Mesothelial cell of epicardium (in vitro differentiated cells): ENCODE measurements at places on chromosomes 5 and 9.

- H3K27ac ChIP-seq: no peak overlapping the region
- DNase-seq: no peak
- H3K4me3 ChIP-seq: no peak overlapping the region
- no peaks in the 10 kb centered on the region for H3K4me1 ChIP-seq
Observed at GRCh38 chr5:126228934-126229333, 194.3 kb upstream of the GRAMD2B start.

GRCh38 chr9:27276193-27277030 is 20.5 kb downstream of the EQTN start:
- H3K27ac ChIP-seq: no peak overlapping the region
- no peaks in the 10 kb centered on the region for H3K27me3 ChIP-seq
- no peak for DNase-seq
- no peaks in the 10 kb centered on the region for H3K36me3 ChIP-seq

DNA sequence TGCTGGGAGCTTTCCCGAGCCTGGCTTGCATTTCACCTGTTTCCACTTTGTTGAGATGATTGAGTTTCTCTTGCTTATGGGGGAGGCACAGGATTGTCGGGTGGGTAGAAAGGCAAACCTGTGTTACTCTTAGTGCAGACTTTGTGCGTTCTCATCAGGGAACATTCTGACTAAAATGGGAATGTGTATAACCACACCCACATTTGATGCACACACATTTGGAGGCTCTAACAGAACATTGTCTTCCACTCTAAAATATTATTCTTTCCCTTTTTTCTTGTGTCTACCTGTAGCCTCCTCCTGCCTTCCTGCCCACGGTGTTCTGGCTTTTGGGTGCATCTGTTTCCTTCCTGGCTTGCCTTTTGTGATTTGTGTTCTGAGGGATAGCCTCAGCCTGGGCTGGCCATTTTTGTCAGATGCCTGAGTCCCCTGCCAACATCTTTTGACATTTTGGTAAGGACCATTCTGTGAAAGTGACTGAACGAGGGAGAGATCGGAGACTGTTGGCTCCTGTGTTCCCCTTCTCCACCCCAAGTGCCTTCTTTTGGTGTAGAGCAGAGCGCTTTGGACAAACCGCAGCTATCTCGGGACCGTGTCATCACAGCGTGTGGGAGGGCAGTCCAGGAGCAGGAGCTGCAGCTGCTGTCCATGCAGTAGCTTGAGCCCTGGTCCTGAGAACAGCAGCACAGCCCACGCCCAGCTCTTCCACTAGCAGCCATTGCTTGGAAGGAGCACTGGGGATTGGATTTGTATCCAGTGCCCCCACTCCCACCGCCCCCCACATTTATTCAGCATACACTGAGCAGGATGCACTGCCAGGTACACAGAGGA is 101.4 kb downstream of the ARHGAP26 start:
- H3K4me3 ChIP-seq: no peak overlapping the region
- no peaks in the 10 kb centered on the region for H3K27me3 ChIP-seq
- DNase-seq: no peak
- no peaks in the 10 kb centered on the region for H3K36me3 ChIP-seq

DNA sequence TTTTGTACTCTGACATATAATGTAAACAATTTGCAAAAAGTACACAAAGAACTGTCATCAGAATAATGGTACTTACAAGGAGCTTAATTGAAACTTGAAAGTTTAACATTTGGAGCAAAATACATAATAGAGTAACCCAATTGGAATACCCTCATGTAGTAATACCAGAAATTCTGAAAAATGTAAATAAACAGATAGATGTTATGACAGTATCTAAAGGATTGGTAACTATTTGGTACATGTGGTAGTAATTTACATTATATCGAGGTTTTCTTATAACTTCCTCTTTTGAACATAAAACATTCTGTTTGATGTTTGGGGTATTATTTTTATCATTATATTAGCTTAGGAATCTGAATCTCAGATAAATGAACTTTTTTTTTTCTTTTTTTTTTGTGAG is 211.7 kb upstream of the ELL2 start:
- no peak for DNase-seq
- no peak overlapping the region for H3K4me3 ChIP-seq
- peaks cover 2% of the 10 kb centered on the region for H3K27me3 ChIP-seq

GRCh38 chr9:93591301-93592007 is 15.1 kb downstream of the PHF2 start:
- no peak overlapping the region for H3K27ac ChIP-seq
- peaks cover 22% of the 10 kb centered on the region for H3K4me1 ChIP-seq
- H3K27me3 ChIP-seq: no peaks in the 10 kb centered on the region
- no peak overlapping the region for H3K4me3 ChIP-seq
- H3K36me3 ChIP-seq: no peaks in the 10 kb centered on the region

- peak overlapping the region; percentile 94 for H3K27ac ChIP-seq
- H3K36me3 ChIP-seq: no peaks in the 10 kb centered on the region
- no peak for DNase-seq
Observed at GRCh38 chr5:132497488-132497997, 7.0 kb upstream of the IRF1 start.

DNA sequence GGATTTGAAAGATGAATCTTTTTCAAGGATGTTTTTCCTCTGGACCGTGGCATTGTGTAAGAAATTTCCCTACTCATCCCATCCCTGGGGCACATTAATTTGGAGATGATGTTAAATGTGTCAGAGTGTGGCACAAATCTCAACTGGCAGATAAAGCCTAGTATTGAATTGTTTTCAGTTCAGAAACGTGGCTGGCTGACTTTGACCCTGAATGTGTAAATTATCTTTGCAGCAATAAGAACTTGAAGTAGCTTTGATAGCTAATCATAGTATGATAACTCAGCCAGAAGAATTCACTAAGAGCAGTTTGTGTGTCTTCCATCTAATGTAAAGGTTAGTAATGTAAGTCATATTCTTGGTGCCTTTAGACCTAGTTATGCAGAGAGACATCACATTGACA is 238.4 kb upstream of the DMRT1 start:
- H3K27ac ChIP-seq: peak overlapping the region; percentile 47
- peaks cover 10% of the 10 kb centered on the region for H3K4me1 ChIP-seq
- H3K27me3 ChIP-seq: no peaks in the 10 kb centered on the region

GRCh38 chr9:127961613-127962155 is 19.1 kb downstream of the EEIG1 start:
- peaks cover 50% of the 10 kb centered on the region for H3K4me1 ChIP-seq
- peak overlapping the region; percentile 34 for H3K27ac ChIP-seq
- DNase-seq: no peak
- H3K27me3 ChIP-seq: no peaks in the 10 kb centered on the region

GRCh38 chr5:132458651-132459030 is 31.9 kb downstream of the IRF1 start:
- no peak for DNase-seq
- no peak overlapping the region for H3K27ac ChIP-seq
- H3K36me3 ChIP-seq: peaks cover 12% of the 10 kb centered on the region
- no peaks in the 10 kb centered on the region for H3K27me3 ChIP-seq
- peaks cover 4% of the 10 kb centered on the region for H3K4me1 ChIP-seq
- H3K4me3 ChIP-seq: no peak overlapping the region

DNA sequence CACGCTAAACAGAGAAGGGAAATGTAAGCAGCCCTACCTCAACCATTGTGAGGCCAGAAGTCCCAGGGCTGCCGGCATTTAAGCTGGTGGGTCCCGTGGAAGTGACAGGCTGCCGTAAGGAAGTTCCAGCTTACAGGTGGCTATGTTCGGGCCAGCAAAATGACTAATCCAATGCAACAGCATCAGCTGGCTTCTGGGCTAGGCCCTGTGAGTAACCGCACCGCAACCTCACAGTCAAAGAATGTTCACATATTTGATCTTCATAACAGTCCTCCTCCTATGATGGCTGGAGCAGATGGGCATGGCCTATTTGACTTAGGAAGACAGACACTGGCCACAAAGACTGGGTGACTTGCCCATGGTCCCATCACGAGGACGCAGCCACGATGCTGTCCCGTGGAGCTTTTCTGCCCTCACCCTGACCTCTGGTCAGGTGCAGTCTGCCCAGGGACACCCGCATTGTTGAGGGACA is 88.2 kb downstream of the LIFR start:
- H3K4me1 ChIP-seq: peaks cover 14% of the 10 kb centered on the region
- DNase-seq: no peak
- H3K4me3 ChIP-seq: no peak overlapping the region
- no peaks in the 10 kb centered on the region for H3K36me3 ChIP-seq
- H3K27ac ChIP-seq: peak overlapping the region; percentile 78

DNA sequence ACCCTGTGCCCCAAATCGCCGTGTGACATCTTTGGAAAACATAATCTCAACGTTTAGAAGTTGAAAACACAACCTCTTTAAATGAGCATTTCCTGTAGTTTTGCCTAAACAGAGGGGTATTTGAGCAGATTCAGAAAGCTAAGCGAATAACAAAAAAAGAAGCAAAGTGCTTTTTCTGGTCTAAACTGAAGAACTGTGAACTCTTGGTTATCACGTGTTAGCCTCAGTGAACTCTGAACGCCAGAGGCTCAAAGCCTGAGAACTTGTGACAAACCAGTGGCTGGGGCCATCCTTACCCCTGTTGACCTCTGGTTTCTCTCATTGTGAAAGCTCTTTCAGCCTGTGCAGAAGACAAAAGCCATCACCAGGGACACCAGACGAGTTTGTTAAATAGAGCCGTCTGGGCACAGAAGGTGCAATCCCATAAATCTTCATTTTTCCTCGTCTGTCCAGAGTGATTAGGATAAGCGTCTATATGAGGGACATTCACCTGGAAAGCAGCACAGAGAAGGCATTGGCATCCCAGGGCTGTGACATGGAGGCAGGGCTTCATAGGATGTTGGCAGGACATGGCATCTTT is 61.4 kb upstream of the ICE1 start:
- peaks cover 37% of the 10 kb centered on the region for H3K4me1 ChIP-seq
- no peaks in the 10 kb centered on the region for H3K36me3 ChIP-seq
- no peak for DNase-seq
- H3K4me3 ChIP-seq: no peak overlapping the region
- H3K27ac ChIP-seq: peak overlapping the region; percentile 15
- no peaks in the 10 kb centered on the region for H3K27me3 ChIP-seq

DNA sequence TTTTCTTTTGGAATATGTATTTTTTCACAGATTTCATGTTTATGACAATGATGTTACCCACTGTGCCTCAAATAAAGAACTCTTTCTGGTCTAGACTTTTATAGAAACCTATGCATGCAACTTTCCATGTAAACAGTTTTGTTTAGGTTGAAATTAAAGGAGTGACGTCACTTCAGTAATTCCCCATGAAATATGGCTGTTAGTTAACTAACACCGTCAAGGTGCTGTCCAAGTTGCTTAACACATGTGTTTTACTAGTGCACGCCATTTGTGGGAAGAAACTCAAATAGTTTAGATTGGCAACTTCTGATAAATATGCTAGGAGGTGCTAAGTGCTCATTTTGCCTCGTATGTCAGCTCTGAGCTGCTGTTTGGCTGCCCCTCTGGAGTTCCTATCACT is 102.2 kb downstream of the FBN2 start:
- H3K27me3 ChIP-seq: no peaks in the 10 kb centered on the region
- H3K36me3 ChIP-seq: peaks cover 9% of the 10 kb centered on the region
- H3K4me3 ChIP-seq: no peak overlapping the region
- no peak overlapping the region for H3K27ac ChIP-seq

DNA sequence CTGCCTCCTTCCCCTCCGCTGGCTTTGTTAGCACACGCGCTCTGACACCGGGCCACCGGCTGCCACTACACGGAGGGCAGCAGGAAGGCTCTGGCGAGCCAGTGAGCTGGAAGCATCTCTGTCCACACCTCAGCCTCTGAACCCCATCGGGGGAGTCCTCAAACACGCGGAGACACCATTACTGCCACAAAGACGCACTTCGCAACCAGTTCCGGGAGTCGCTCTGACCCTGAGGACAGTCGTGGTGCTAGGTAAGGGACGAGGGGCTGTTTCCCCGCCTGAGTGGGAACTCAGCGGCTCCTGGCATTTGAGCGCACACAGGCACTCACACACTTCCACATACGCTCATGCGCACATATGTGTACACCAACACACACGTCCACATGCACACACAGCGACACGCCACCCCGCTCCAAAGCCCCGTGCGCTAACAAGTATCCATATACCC is 160.0 kb downstream of the C9orf152 start:
- H3K36me3 ChIP-seq: peaks cover 1% of the 10 kb centered on the region
- peaks cover 31% of the 10 kb centered on the region for H3K27me3 ChIP-seq
- peaks cover 20% of the 10 kb centered on the region for H3K4me1 ChIP-seq
- peak; percentile 41 for DNase-seq
- peak overlapping the region; percentile 74 for H3K4me3 ChIP-seq

- DNase-seq: peak; percentile 71
- no peaks in the 10 kb centered on the region for H3K36me3 ChIP-seq
- peak overlapping the region; percentile 83 for H3K27ac ChIP-seq
- H3K4me1 ChIP-seq: peaks cover 31% of the 10 kb centered on the region
Observed at GRCh38 chr5:171419688-171420430, 412 bp downstream of the FGF18 start.

DNA sequence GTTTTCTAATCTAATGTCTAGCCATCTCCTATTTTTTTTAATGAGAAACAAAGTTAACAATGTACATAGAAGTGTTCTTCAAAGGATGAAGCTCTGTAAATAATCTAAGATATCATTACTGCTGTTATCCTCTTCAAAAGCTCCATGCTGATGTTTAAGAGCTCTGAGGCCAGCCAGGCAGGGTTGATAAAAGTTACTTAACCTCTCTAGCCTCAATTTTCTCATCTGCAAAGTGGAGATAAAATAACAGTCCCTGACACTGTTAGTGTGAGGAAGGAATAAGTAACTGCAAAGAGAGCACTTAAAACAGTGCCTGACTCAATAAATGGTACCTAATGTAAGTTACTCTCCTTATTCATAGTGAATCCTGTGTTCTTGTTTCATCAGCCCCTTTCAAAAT is 60.1 kb downstream of the LHFPL2 start:
- DNase-seq: no peak
- H3K4me1 ChIP-seq: peaks cover 26% of the 10 kb centered on the region
- no peak overlapping the region for H3K4me3 ChIP-seq
- no peaks in the 10 kb centered on the region for H3K27me3 ChIP-seq
- H3K36me3 ChIP-seq: peaks cover 16% of the 10 kb centered on the region

DNA sequence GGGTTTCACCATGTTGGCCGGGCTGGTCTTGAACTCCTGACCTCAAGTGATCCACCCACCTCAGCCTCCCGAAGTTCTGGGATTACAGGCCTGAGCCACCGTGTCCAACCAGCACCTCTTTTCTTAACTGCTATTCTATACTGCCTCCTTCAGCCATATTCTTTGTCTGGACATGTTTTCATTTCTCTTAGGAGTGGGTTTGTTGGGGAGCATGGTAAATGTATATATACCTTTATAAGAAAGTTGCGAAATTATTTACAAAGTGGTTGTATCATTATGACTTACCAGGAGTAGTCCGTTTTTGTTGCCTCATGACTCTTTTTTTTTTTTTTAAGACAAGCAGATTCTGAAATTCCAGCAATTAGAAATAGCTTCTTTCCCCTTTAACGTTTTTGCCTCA is 38.7 kb downstream of the CDC42SE2 start:
- H3K4me1 ChIP-seq: peaks cover 13% of the 10 kb centered on the region
- H3K36me3 ChIP-seq: peaks cover 17% of the 10 kb centered on the region
- no peaks in the 10 kb centered on the region for H3K27me3 ChIP-seq
- no peak for DNase-seq
- H3K4me3 ChIP-seq: no peak overlapping the region
